Cortex of kidney (tissue), 1 donor: ENCODE measurements at places on chromosomes 3 and 15.

DNA sequence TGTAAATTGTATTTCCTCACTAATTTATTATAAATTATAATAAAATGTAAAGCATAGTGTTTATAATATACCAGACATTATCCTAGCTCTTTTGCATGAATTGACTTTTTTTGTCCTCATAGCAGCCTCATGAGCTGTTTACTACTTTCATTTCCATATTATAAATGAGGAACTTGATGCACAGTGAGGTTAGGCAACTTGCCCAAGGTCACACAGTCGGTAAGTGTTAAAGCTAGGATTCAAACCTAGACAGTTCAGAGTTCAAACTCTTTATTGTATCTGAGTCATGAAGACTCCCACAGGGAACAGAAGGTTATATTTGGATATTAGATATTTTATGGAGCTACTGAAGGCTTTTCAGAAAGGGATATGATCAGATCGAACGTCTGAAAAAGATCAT, 322.2 kb upstream of the SATB1 start:
- DNase-seq, result no peak

DNA sequence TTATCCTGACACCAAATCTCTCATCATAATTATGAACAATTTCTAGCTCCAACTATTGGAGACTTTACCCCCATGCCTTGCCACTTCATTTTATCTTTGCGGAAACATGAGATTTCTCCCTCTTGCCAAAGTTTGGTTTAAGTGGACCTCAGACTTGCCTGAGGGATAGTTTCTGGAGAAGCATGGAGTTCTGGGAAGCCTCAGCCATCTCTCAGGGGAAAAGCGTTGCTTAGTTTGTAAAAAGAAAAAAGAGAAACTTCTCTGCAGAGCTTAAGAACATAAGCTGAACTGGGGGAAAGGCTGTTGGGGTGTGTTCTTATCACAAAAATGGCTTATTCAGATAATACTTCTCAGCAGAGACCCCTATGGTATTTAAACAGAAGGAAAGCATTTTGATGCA, 347.4 kb upstream of the ADAMTS9 start:
- DNase-seq, result no peak

GRCh38 chr3:3798631-3799113, 559 bp upstream of the LRRN1 start:
- no peak for DNase-seq

DNA sequence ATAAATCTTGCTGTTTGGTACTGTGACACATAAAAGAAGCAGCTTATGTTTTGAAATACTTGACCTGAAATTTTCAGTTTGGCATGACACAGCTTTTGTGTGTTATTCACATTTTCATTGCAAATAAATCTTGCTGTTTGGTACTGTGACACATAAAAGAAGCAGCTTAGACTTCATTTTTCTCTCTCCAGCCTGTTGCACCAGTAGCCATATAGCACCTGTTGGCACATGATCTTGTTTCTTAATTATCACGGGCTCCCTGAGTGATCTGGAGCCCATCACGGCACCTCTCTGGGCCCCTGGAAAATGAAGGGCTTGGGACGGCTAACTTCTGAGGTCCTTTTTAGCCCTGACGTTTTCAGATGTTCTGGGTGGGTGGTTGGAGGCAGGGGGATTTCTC, 77.4 kb upstream of the SLCO3A1 start:
- no peak for DNase-seq

GRCh38 chr15:90650117-90650955, 66.8 kb upstream of the BLM start:
- no peak for DNase-seq

- no peak for DNase-seq
Observed at GRCh38 chr3:141021261-141021660, 29.9 kb upstream of the SPSB4 start.

DNA sequence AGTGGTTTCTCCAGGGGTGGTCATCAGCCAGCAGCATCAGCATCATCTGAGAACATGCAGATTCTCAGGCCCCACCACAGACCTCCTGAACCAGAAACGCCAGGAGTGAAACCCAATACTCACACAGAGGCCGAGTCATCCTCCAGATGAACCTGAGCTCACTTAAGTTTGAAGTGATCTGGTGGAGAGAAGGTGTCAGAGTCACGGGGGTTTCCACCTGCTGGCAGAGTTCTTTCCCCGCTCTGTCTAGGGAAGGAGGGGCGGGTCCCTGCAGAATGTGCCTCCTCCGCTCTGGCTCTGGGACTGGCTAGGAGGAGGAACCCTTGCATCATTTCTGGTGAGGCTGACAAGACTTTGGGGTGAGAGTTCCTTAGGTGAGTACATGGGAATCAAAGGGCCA, 13.3 kb upstream of the KIF23 start:
- no peak for DNase-seq

DNA sequence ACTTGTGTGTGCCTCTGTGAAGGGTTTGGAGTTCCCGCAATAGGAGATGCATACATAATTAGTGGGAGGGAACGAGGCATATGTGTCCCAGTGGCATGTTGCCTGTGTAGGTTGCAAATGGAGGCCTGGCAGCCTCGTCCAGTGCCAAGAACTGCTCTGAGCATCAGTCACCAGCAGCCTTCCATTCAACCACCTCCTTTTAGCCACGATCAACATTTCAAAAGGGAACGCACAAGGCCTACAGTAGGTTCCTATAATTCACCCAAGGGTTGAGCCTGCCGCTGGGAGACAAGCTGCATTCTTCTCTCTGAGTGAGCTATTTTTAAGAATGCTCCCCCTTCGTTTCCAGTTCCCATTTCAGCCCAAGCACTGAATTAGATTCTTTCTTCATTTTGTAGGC, 78.8 kb upstream of the CTNNB1 start:
- no peak for DNase-seq

GRCh38 chr3:95539950-95540483, 1274.4 kb upstream of the EPHA6 start:
- no peak for DNase-seq

GRCh38 chr15:74955796-74956647, 550 bp downstream of the RPP25 start:
- DNase-seq, result no peak

DNA sequence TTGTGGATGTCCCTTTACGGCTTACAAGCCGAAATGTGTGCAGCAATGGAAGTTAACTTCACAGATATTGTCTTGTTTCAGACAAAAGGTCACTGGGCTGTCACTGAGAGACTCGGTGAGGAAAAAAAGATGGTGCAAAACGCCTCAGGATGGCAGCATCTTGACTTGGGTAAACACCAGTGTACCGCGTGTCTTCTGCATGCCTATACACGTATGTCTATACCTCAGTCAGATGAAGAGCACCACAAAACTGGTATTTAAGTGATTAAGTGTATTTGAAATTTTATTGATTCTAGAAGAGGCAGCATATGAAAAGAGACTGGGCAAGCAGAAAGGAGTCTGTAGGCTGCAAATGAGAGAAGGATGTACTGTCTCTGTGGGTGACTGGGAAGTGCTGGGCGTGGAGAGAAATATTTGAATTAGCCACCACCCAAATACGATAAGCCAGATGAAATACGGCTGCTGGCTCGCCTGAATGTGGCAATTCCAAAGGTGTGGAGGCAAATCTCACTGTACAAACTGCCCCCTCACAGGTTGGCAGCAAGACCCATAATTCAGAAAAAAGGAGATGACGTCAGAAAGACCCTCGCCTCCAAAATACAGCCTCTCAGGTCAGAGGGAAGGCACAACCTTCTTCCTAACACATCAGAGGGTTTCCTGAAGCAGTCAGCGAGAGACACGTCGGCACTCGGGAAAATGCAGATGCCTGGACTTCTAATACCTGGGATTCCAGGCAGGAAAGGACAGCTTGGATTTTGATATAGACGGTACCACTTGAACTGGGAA, 53.4 kb upstream of the NEO1 start:
- DNase-seq, result no peak

DNA sequence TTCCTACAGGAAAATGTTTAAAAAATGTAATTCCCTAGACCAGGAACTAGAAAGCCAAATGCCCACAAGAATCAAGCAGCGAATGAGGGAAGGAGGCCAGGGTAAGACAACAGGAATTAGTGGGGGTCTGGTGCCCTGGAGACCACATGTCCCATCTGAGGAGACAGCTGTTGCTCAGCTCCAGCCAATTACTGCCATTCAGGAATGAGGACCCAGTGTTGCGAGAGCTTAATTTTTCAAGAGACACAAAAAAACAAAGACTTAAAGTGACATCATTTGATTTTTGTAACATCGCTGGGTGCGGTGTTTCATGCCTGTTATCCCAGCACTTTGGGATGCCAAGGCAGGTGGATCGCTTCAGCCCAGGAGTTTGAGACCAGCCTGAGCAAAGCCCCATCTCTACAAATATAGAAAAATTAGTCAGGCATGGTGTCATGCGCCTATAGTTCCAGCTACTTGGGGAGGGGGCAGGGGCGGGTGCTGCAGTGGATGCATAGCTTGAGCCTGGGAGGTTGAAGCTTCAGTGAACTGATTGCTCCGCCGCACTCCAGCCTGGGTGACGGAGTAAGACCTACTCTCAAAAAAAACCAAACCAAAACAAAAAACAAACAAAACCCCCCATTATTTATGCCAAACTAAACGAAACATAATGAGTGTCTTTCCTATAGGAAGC, 52.8 kb upstream of the LRIG1 start:
- DNase-seq, result no peak

DNA sequence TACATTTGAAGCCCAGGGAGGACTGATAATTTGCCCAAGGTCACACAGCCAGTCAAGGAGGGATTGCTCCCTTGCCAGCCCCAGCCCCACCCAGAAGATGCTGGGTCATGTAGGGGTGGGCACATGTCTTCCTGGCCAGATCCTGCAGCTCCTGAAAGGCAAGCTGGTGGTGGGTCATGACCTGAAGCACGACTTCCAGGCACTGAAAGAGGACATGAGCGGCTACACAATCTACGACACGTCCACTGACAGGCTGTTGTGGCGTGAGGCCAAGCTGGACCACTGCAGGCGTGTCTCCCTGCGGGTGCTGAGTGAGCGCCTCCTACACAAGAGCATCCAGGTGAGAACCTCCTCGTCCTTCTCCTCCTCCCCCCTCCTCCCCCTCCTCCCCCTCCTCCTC, 13.2 kb downstream of the ISG20 start:
- DNase-seq, result no peak

GRCh38 chr3:27428446-27428845, 55.7 kb downstream of the SLC4A7 start:
- DNase-seq, result no peak

DNA sequence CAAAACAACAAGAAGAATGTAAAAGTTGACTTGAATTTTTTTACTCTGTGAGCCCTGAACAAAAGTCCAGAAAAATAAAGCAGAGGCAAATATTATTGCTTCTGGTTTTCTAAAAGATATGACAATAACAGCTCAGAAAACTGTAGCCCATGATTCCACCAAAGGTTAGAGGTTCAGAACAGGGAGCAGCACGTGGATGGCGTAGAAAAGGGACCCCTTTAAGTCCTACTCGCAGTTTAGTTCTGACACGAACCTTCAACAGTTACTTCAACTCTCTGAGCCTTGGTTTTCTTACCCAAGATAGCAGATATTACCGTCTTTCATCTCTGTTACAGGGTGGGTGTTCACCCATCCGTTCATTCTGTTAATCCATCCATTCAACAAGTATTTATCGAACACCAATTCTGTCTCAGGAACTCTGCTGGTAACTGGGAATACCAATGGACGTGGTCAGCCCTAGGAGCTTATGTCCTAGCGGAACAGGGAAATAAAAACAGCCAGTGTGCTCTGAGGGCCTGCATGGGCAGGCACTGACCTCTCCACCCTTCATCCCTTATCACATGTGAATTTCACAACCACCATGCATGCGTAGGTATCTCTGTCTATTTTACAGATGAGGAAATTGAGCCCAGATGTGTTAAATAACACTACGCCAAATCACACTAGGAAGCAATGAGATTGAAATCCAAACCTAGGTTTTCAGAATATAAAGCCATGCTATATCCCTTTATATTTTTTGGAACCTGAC, 274.2 kb upstream of the ICE2 start:
- DNase-seq, result no peak

DNA sequence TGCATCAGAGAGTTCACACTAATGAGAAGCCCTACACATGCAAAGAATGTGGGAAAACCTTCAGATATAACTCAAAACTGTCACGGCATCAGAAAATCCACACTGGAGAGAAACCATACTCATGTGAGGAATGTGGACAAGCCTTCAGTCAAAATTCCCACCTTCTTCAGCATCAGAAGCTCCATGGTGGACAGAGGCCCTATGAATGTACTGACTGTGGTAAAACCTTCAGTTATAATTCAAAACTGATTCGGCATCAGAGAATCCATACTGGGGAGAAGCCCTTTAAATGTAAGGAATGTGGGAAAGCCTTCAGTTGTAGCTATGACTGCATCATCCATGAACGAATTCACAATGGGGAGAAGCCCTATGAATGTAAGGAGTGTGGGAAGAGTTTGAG, 10.2 kb downstream of the ZNF619 start:
- no peak for DNase-seq

DNA sequence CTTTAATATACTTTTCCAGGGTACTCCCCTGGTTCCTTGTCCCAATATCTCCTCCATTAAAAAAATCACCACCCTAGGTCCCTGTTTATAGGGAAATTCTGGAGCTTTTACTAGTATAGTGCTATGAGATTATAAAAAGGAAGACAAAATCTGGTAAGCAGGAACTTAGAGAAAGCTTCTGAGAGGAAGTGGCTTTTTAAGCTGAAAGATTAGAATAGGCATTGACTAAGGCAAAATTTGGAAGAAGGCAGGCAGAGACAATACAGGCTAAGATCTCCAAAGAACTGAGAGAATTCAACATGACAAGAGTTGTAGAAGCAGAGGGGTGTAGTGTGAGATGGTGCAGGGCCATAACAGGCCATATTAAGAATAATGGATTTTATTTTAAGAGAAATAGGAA, 25.8 kb downstream of the SGO1 start:
- DNase-seq, result no peak

DNA sequence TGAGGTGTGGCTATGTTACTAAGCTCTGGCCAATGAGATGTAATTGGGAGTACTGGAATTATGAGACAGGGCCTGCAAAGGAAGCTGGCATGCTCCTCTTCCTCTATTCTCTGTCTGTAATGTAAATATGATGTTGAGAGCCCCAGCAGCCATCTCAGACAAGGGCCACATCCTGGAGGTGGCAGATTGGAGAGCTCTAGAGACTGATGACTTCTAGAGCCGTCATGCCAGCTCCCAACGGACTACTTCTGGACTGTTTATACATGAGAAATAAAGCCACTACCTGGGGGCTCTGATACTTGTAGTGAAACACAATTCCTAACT, 19.7 kb downstream of the PLD1 start:
- DNase-seq, result no peak

DNA sequence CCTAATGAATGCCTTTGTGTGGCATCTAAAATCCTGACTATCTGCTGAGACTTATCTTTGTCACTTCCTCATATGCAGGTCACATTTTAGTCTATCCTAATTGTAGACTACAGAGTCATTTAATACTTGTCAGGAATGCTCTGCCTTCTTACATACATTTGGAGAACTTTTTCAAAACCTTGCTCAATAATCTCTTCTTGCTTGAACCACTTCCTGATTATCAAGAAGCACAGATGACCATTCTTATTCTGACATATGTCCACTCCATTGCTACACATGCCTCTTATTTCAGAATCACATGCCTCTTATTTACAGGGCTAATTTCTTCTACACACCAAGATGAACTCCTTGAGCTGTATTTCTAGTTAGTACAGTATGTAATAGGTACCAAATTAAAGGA, 400.3 kb downstream of the TBC1D5 start:
- DNase-seq, result no peak

GRCh38 chr15:101396484-101397261, 92.8 kb downstream of the PCSK6 start:
- DNase-seq, result no peak
